ENCODE measurements at places on chromosomes 2 and 18. TPM values are rescaled to one million over a fixed set of nuclear protein-coding genes. Genes with fewer than 3 reads are reported as not detected.

Gene LHCGR
- not detected for total RNA-seq

Gene C2orf15
- total RNA-seq = 1.3 TPM

Gene NTSR2
- not detected for total RNA-seq

Gene CHRNG
- not detected for total RNA-seq

Gene POU3F3
- total RNA-seq = not detected

Gene ASB3
- total RNA-seq = 25.0 TPM
